ENCODE measurements at places on chromosomes 1 and 21. TPM values are rescaled to one million over a fixed set of nuclear protein-coding genes. Genes with fewer than 3 reads are reported as not detected.

DNA sequence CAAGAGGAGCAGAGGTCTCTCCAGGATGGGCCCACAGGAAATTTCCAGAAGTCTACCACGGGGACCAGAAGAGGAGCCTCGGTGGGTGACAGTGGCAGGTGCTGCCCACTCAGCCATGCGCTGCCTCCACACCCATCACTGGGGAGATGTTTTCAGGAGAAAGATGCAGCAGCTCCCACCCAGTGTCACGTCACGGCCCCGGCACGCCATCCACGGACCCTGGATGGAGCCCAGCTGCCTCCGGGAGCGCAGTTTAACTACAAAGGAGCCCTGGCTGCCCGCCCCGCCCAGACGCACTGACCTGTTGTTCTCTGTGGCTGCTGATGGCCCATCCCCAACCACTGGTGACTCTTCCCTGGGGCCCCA is 6.8 kb downstream of the TSPEAR start:
- DNase-seq: no peak

DNA sequence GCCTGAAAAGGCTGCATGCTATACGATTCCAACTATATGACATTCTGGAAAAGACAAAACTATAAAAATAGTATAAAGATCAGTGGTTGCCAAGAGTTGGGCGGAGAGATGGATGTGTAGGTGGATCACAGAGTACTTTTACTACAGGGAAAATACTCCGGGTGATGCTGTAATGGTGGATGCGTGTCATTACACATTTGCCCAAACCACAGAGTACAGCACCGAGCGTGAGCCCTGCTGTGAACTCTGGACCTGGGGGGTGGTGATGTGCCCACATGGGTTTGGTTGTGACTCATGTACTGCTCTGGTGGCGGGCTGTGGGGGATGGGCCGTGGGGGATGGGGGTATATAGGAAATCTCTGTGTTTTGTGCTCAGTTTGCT is 162.7 kb upstream of the COL6A1 start:
- DNase-seq: no peak

DNA sequence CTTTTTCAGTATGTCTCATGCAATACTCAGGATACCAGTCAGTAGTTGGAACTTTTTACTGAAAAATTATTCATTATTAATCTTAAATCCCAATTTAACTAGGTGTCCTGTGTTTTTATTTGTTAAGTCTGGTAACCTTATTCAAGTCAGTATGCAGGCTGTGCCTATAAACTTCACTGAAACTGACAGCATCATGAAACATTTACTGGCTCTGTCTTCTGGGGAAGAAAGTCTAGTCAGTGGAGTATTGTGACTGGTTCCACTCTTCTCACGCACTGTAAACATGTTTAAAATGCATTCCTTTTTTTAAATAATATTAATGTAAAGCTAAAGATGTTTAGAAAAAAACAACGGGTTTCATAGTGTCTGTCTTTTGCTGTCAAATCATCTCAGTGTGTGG is 739.7 kb downstream of the LTN1 start:
- no peak for DNase-seq

GRCh38 chr1:18942340-18942739 is 14.1 kb downstream of the IFFO2 start:
- no peak for DNase-seq

DNA sequence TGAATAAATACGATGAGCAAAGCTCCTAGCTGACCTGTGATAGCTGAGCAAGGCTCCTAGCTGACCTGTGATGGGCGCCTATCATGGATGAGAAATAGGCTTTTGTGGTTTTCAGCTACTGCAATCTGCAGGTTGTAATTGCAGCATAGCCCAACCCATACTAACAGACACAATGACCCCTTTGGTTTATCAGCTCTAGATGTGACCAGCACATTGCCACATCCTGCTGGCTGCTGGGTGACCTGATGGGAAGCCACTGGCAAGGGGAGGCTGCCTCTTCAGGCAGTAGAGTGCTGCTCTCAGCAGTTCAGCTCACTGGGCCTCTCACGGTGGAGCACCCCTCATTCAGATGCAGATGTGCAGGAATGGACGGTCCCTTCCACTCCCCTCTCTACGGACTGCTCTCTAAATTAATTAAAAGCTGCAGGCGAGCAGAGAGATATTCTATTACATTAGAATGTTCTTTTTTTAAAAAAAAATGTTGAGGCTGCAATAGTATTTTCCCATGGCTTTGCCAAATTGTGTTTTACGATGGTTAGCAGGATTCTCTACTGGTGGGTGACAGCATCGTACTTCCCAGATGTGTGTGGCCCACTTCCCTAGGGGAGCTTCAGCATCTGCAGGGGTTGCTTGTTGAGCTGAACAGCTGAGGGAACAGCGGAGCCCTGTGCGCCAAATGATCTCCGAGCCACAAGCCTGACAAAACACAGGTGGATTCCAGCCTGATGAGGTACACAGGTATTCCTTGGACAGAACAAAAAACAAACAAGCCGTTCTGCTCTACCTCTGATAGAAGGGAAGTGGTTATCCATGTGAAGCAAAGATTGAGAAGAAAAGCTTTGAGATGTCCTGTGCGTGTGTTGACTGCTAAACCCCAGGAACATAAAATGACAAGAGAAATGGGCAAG is 65.0 kb downstream of the SYT6 start:
- no peak for DNase-seq

DNA sequence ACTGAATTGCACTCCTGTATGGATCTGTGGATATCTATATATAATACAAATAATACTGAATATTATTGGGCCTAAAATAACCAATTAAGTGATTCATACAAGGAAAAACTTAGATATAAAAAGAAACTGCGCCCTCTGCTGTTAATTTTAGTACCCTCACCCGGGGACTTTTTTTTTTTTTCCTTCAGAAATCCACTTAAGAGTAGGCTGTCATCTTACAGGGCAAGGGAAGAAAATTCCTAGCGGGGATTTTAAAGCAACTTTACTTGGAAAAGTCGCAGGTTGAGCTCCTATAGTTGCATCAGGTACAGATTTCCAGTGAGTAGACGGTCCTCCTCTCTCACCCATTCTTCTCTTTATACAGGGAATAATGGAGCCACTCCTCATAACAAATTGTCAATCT is 1.3 kb downstream of the NTNG1 start:
- DNase-seq: peak; percentile 76

- DNase-seq: no peak
Observed at GRCh38 chr1:160078512-160079195, 2.7 kb upstream of the KCNJ9 start.

DNA sequence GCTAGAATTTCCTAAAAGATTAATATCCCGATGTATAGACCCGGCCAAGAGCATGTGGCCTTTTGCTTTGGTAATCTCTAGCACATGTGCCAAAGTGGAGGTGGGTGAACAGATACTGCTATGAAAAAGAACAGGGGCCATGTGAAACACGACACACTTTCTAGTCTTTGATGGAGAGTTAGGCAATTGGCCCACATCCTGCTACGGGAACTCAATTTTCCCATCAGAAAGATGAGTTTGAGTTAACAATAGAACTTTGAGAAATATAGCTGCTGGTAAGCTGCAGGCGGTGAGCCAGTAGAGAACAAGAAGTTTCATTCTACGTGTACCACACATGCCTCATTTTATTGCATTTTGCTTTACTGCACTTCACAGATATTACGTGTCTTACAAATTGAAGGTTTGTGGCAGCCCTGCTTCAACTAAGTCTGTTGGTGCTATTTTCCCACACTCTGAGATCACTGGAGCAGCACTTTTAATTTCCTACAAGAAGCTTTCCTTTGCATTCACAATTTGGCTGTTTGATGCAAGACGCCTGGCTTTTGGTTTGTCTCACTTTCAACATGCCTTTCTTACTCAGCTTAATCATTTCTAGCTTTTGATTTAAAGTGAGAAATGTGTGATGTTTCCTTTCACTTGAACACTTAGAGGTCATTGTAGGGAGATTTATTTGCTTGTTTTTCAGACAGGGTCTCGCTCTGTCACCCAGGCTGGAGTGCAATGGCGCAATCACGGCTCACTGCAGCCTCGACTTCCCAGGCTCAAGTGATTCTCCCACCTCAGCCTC is 46.3 kb downstream of the HTR6 start:
- no peak for DNase-seq

Gene TXNDC12
- polyA plus RNA-seq: 57.8 TPM

Gene OR2T11
- polyA plus RNA-seq: not detected

Gene PWP2
- 3.0 TPM for polyA plus RNA-seq

Gene ATP6V1G3
- polyA plus RNA-seq: not detected

Gene TMEM269
- 1.3 TPM for polyA plus RNA-seq

Gene LMO4
- polyA plus RNA-seq: 300 TPM

Gene CLCA2
- polyA plus RNA-seq: 0.24 TPM

Gene RAD54L
- polyA plus RNA-seq: 6.2 TPM

All from right lung (tissue), 10 donors.